GM12864 (cell line): ENCODE measurements at places on chromosomes 6 and 20.

DNA sequence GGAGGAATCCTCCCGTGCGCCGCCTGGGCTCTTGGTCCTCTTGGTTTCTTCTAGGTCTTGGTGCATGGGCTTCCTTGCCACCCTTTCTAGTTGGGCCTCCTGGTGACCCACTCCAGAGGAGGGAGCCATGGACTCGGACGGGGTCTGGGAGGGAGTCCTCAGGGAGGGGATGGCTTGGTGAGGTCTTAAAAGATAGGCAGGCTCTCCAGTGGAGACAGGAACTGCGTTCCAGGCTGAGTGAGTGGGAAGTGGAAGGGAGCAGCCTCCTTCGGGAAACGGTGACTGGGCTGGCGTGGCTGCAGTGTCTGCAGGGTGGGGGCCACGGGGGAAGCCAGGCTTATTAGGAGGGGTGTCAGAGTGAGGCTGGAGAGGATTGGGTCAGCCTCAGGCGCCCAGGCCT is 152.8 kb downstream of the GRM4 start:
- DNase-seq: no peak

- no peak for DNase-seq
These were observed 10.8 kb upstream of the CPNE5 start for GRCh38 chr6:36850021-36850420.

DNA sequence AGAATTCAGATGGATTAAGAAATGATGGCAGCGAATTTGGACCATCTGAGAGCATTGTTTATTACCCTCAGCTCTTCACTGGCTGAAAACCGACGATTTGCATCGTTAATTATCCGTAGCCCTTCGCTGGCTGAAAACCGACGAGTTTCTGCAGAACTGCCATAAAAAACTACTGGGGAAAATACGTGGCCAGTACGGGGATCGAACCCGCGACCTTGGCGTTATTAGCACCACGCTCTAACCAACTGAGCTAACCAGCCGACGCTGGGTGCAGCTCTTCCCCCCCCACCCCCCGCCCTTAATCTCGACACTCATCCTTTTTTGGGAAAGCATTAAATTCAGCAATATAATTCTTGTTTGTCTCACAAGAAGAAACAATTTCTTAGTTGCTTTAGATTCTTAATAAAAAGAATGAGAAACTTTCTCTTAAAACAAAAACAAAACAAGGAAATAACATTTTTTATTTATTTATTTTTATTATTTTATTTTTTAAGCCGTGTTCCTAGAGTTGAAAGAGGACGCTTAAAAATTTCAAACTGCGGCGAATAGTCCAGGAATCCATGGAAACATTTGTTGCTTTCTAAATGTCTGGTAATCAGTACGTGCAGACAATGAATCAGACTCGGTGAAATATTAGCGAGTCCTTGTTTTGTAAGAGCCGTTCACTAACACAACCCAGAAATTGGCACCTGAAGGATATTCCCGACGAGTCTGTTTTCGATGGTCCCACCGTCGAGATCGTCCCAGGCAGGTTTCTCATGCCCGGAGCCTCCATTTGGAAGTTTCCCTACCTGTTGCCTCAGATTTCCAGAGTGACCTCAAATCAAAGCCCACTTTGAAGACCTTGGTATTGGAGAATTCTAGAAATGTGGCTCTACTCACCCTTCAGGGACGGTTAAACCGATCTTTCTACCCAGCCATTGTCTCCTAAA is 27.8 kb downstream of the PRSS16 start:
- DNase-seq: no peak

DNA sequence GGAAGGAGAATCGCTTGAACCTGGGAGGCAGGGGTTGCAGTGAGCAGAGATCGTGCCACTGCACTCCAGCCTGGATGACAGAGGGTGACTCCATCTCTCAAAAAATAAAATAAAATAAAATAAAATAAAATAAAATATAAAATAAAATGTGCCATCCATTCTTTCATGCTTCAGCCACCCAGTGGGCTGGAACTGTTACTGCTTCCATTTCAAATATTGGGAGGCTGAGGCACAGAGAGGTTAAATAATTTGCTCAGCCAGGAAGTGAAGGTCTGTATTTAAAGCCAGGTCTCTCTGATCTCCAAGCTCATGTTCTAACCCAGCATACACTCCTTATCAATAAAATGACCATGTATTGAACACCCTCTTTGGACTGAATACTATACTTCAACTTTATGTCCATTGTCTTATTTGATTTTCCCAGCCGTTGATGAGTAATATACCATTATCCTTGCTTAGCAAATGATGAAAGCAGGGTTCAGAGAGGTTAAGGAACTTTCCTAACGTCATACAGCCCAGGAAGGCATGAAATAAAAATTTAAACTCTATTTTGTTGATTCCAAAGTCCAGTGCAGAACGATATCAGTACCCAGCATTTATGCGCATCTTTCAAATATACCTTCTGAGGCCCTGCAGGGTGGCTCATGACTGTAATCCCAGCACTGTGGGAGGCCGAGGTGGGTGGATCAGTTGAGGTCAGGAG is 25.8 kb upstream of the SLC9A8 start:
- no peak for DNase-seq

GRCh38 chr6:40376113-40376650 is 211.0 kb downstream of the LRFN2 start:
- DNase-seq: no peak

DNA sequence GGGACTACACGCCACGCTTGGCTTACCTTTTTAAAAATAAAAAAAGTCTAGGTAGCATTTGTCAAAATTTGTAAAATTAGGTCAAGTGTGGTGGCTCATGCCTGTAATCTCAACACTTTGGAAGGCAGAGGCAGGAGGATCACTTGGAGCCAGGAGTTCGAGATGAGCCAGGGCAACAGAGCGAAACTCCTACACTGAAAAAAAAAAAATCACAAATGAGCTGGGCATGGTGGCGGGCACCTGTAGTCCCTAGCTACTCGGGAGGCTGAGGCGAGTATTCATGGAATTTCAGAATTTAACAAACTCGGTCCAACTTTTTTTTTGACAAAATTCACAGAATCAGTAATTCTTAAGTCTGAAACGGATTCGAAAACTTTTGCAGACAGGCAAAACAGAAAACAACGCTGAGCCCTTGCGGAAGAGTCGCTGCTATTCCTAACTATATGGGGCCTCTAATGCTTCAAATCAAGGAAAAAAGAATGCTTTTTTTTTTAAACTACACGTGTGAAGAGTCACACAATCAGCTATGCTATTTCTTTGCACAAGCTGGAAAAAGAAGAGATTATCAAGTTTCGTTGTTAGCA is 62.9 kb downstream of the GTF2H5 start:
- no peak for DNase-seq

- DNase-seq: no peak
These were observed 142.5 kb upstream of the RUNX2 start for GRCh38 chr6:45185403-45186251.

GRCh38 chr6:52210227-52210626 is 24.1 kb downstream of the IL17A start:
- DNase-seq: peak; percentile 57

DNA sequence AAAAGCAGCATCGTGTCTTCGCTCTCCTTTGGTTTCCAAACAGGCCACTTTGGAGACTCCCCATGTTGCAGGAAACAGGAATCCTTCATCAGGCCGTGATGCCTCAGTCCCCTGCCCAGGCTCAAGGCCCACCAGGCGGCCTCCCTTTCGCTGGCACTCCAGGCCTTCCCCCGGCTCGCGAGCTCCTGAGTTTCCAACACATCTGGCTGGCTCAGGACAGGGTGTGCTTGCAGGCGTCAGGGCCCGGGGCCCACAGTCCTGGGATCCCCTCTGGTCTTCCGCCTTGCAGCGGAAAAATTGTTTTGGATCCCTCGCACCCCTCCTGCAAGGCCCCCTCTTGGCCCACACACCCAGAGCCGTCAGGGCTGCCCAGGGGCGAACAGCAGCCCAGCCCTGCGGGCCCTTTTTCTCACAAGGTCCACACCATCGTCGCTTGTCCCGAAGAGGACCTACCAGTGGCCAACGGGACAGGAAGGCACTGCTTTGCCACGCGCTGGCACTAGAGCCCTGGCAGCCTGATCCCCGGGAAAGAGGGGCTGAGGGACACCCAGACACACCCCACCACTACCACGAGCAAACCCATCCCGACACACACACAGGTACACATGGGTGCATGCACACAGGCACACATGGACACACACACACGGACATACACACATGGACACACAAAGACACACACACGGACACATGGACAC is 1930.9 kb upstream of the DEFB115 start:
- no peak for DNase-seq
